Stimulated activated CD8-positive, alpha-beta memory T cell treated with anti-CD3 and anti-CD28 coated beads, Interleukin-2, amount 100 ng/mL, for 1 hour (primary cell): ENCODE measurements at places on chromosomes 7 and 10.

DNA sequence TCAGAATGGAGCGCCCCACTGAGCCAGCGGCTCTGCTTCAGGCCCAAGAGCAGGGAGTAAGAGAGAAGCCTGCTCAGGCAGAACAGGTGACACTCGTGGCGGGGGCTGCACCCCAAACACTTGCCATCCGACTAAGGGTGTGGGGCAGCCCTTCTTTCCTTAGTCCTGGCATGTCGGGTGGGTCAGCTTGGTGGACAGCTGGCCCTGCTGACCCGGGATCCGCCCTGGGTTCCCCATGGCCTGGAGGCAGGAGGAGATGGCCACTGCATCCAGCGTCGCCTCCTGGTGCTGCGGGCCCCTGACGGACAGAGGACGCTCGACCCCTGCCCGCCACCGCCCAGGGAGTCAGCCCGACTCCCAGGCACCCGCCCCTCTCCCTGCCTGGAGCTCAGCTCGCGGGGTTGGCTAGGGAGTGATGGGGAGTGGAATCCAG, 1.2 kb upstream of the PAOX start:
- DNase-seq, result no peak

- no peak for DNase-seq
Observed at GRCh38 chr7:81469869-81470723, 299.8 kb downstream of the HGF start.

DNA sequence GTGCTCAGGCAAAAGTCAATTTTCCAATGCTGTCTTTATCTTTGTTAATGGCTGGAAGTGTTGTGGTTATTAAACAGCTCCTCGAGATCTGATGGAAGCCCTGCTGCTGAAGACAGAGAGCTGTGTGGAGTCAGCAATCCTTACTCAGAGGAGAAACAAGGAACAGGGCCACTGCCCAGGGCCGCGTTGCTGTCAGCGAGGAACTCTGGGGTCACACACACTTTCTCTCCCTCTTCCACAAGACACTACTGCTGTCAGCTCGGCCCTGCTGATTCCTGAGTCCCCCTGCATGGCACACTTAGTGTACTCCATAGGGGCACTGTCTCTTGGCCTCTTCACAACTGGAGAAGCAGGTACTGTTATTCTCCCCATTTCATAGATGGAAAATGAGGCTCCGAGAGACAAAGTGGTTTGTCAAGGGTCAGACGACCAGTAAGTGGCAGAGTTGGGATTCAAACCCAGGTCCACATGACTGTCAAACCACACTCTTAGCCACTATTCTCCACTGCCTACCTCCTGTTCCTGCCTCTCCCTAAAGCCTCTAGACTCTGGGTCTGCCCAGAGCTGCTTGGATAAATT, 29.3 kb upstream of the PDCD4 start:
- DNase-seq, result no peak

- DNase-seq, result no peak
Observed at GRCh38 chr7:67105377-67105776, 108.7 kb downstream of the TYW1 start.

GRCh38 chr10:49622426-49623425, 8.9 kb downstream of the CHAT start:
- no peak for DNase-seq

DNA sequence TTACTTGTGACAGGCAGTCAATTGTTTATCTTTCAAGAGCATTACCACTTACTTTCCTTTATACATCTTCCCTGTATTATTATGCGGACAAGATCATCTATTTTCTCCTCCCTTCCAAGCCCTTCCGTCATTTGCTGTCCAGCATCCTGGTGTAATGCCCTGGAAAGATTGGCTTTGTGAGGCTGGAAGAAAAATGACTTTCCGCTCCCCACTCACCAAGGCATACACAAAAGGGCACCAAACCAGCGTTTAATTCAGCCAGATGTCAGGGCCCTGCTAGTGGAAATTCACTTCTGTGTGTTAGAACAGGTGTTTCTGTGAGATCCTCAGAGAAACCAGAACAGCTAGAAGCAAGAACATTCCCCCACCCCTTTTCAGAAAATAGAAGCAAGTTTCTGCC, 128.1 kb upstream of the NANOS1 start:
- DNase-seq, result no peak
